ENCODE measurements at places on chromosomes 3 and 15.

DNA sequence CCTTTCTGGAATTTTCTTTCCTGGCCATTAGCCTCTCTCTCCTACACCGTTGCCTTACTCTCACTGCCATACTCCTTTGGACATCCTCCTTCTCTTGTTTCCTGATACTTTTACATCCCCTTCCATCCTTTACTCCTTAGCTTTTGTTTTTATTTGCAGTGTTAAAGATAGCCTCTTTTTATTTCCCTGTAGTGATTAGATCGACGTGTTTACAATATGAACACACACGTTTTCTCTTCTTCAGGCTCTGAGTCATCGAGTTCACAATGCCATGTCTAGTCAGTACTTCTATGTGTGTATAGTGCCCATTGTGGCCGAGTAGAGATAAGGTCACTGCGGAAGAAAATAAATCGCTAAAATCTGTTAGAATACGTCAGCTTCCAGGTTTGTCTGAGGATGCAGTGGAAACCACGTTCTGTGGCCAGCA is 208.5 kb downstream of the LPP start:
- no peak for DNase-seq

- DNase-seq: no peak
These were observed 734.5 kb downstream of the ZPLD1 start for GRCh38 chr3:103169289-103169688.

GRCh38 chr15:28084547-28084946 is 14.6 kb downstream of the OCA2 start:
- DNase-seq: no peak

DNA sequence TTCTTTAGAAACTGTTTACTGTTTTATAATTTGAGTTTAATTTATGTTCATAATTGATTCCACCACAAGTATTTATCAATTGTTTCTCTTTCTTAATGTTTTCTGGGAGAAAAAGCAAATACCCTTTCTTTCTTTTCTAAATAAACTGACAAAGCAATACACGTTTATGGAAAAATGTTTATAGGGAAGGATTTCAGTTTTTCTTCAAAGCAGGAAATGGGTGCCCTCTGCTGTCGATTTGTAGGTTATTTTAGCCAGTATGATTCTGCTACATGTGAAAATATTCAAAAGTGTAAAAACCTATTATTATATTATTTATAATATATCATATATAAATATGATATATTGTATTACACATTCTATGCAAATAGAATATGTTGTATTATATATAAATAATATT is 921.0 kb upstream of the ROBO1 start:
- peak; percentile 6 for DNase-seq

DNA sequence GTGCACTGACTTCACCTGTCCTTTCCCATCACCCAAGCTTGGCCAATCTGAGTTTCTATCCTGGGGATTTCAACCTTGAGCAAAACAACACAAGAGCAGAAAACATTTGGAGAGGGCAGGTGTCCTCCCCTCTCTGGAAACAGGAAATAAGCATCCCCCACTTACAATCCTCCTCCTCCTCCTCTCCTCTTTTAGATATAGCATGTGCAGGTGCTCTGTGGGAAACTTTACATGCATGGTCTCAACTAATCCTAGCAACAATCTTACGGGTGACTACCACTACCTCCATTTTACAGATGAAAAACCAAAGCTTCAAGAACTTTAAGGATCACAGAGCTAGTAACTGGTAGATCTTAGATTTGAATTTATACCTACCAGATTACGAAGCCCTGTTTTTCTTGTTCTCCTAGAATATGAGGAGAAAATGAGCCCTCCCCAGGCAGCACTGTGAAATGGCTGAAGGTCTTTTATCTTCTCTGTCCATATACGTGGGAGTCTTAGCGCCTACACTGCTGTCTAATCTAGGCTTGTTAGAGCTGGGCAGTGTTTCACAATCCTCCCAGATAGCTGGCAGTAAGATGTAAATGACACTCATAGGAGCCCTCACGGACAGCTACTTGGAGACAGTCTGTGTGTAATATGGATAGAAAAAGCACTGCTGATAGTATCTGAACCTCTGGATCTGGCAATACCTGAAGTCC is 301.2 kb upstream of the PROK2 start:
- no peak for DNase-seq

DNA sequence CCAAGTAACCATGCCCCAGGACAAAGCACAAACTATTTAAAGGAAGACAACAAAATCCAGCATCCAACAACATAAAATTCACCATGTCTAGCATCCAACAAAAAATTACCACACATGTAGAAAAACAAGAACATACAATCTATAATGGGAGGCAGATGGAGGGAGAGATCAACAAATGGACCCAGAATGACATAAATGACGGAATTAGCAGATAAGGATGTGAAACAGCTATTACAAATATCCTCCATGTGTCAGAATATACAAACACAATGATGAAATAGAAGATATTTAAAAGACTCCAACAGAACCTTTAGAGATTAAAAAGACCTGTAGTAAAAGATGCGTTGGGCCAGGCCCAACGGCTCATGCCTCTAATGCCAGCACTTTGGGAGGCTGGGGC is 10.8 kb downstream of the LYSMD4 start:
- no peak for DNase-seq
